ENCODE measurements at places on chromosomes 12 and 14.

DNA sequence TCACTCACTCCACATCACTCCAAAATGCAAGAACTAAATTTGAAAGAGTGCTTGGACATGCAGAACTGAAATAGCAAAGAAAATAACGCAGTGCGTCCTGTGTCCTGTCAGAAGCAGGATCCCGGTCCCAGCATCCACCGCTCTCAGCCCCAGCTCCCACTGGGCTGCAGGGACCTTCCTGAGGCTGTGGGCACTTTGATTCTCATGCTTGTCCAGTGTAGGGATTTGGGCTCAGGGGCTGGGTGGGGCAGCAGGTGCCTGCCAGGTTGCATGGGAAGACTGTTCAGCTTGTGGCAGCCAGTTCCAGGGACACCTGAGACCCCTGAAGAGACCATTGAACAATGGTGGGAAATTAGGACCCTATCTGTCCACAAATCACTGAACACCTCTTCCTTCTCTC lies 140.0 kb upstream of the FKBP4 start:
- DNase-seq: no peak

GRCh38 chr14:62934439-62934838 lies 110.8 kb downstream of the KCNH5 start:
- no peak for DNase-seq

GRCh38 chr12:30985814-30986452 lies 59.4 kb downstream of the TSPAN11 start:
- no peak for DNase-seq

GRCh38 chr12:45674181-45674977 lies 55.1 kb upstream of the ARID2 start:
- no peak for DNase-seq

DNA sequence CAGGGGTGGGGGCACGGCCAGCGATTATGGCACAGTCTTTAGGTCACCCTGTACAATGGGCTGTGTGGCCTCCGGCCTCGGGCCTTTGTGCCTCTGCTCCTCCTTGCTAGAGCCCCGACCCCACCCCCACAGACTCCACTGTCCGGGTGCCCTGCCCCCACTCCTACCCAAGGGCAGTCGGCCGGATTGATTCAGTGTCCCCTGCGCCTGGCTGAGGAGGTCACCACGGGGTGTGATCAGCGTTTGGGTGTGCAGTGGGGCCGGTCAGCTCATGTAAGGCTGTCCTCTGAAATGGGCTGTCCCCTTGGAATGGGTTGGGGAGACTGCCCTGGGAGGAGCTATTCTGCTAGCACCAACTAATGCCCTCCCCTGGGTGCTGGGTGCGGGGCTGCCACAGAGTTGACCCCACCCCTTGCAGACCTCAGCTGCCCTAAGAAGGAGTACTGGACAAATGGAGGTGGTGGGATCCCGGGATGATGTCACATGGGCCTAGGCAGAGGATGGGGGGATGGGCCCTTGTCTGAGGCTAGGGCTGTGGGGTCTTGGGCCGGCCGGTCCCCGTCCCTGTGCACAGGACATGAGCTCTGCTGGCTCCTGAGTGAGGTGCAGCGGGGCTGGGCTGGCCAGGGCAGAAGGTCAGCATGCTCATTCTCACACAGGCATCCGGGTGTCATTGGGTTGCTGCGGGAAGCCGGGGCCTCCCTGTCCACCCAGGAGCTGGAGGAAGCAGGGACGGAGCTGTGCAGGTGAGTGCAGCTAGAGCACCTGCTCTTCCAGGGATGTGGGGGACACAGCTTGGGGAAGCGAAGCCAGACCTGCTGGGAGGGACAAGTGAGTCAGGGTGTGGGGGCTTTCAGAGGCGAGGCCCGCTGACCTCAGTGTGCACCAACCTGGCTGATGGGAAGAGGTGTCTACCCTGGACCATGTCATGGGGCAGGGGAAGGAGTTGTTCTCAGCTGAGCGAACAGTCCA lies 23.4 kb downstream of the ASPG start:
- DNase-seq: no peak

DNA sequence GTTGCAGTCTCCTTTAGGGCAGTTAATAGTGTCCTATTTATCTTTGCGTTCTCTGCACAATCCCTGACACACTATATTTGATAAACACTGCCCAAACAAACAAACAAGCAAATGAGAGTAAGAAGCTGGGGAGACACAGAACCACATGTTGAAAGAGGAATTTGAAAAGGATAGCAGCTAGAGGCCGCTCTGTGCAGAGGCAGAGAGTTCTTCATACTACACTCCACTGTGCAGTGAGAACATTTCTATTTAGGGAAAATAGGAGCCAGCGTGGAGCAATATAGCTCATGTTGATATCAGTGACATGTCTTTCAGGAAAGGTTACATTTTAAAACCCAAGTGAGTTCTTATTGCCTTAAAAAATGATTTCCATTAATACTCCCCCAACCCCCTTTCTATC lies 140.3 kb upstream of the SEL1L start:
- no peak for DNase-seq

DNA sequence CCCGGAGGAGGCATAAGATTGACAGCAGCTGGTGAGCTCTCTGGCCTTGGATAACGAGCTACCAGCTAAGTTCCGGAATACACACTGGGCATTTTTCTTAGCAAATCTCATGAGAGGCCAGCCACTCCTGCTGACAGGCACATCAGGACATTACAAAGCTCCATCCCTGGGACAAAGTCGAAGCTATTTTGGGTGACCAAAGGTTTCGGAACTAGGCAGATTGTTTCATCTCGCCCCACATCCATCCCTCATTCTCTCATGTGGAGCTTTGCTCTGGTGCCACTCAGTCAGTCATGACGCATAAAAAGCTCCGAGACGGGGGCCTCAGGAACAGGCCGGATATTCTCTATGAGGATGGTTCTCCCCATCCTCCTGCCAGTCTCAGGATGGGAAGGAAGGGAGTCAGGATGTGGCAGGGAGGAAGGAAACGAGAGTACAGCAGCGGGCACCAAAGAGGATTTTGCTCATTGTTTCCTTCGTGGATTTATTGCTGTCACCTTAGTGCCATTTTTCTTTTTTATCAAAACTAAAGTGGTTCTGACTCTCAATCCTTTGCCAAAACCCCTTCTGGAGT lies 253.1 kb upstream of the FKBP4 start:
- no peak for DNase-seq

DNA sequence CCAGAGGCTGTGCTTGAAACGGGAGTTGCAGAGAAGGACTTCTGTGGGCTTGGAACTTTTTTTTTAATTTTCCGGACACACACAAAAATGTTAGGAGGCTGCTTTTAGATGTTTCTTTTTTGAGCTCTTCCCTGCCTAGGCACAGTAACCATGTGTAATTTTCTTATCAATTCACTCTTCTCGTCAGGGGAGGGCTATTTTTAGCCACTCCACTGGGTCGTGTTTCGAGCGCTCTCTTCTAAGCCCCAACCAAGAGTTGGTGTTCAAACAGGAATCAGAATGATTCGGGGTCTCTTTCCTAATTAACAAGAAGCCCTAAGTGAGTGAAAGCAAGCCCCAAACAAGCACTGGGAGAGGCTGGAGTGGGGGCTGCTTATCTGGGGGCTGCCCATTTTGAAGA lies 162.6 kb downstream of the CHST11 start:
- no peak for DNase-seq

GRCh38 chr14:95549656-95550585 lies 15.1 kb downstream of the GLRX5 start:
- DNase-seq: no peak

GRCh38 chr14:67833403-67833802 lies 13.8 kb downstream of the RAD51B start:
- no peak for DNase-seq

DNA sequence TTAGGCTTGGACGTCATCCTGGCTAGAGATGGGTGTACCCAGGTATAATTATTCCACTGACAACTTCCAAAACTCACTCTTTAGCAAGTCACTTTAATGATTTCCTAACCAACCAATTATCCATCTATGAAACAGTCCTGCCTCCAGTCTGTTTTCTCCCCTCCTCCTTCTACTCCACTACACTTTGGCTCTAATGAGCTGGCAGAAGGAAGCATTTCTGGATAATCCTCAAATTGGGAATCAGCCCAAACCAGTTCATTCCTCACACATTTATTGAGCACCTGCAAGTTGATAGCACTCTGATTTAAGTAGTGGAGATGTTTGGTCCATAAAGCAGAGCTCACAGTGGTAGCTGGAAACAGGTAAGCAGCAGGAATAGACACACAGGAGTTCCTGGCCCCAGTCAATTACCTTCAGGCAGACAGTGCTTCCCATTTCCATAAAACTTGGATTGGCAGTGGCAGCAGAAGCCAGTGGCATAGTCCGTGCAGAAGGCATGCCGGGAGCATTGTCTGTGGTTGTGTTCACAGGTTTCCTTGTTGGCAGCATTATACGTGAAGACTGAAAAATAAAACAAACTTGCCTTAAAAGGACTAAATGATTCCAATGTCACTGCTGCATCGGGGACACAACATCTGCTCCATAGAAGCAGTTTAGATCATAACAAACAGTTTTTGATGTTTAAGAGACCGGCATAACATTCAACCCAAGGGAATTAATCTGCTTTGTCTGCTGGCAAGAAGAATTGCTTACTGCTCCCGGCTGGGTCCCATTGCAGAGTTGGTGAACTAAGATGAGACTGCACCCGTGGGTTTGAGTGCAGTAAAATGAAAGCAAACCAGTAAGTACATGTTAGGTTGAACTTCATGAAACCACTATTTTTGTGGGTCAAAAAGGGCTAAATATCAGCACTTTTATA lies 26.2 kb downstream of the NID2 start:
- peak; percentile 52 for DNase-seq

DNA sequence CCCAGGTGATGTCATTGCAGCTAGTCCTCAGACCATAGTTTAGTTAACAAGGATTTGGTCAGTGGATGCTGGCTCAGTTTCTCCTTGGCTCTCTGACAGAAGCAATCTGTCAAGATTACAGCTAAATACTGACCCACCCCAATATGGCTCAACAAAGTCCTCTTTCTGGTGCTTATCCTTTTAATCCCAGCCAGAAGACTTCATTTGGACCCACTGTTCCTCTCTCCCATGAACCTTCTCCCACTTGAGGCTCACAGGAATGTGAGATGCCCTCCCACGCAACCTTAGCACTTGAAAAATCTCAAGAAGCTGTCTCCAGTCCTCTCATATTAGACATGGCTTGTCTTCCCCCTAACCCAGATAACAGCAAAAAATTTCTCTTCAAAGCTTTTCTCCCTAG lies 47.7 kb downstream of the C12orf50 start:
- no peak for DNase-seq

DNA sequence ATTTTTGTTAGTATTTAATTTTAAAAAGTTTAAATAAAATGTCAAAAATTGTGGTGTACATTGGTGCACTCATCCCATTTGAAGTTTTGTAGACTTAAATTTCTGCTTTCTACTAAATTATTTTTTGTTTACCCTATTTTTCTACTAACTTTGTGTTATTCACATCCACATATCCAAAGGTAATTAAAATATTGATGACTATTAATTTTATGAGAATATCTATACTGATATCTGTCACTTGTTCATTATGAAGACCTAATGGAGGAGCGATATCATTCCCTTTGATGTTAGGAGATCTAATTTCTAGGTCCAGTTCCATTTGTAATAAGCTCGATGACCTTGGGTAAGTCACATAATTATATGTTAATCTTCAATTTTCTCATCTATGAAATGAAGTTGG lies 325.7 kb upstream of the STXBP6 start:
- no peak for DNase-seq

DNA sequence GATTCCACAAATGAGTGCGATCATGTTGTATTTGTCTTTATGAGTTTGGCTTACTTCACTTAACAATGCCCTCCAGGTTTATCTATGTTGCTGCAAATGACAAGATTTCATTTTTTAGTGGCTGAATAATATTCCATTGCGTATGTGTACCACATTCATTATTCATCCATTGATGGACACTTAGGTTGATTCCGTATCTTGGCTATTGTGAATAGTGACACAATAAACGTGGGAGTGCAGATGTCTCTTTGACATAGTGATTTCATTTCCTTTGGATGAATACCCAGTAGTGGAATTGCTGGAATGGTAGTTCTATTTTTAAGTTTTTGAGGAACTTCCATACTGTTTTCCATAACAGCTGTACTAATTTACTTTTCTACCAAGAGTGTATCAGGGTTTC lies 23.5 kb downstream of the AKAP6 start:
- no peak for DNase-seq

- DNase-seq: no peak
Measured at GRCh38 chr14:94867946-94868771, 98.2 kb upstream of the GSC start.

DNA sequence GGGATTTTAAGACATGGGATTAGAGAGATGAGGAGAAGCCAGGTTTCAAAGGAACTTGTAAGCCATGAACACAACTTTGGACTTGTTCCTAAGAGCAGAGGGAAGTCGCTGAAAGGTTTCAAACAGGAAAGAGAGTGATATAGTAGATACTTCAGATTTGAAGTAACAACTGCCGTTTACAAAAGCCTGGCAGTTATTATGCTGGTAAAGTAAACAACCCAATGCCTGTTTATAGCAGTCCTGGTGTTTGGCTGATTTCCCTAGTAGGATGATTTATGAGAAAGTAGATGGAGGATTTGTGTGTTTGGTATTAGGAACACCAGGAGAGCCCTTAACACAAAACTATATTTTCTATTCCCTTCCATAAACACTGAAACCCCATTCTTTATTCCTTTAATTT lies 285.7 kb downstream of the RMST start:
- no peak for DNase-seq

DNA sequence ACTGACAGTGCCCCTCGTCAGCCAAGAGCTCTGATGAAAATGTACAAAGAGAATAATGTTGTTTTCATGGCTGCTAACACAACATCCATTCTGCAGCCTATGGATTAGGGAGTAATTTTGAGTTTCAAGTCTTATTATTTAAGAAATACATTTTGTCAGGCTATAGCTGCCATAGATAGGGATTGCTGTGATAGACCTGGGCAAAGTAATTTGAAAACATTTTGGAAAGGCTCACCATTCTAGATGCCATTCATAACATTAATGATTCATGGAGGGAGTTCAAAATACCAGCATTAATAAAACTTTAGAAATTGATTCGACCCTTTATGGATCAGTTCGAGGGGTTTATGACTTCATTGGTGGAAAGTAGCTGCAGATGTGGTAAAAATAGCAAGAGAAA lies 149.8 kb downstream of the GPHN start:
- no peak for DNase-seq

- no peak for DNase-seq
Measured at GRCh38 chr12:121454921-121455320, 55.0 kb downstream of the RNF34 start.

DNA sequence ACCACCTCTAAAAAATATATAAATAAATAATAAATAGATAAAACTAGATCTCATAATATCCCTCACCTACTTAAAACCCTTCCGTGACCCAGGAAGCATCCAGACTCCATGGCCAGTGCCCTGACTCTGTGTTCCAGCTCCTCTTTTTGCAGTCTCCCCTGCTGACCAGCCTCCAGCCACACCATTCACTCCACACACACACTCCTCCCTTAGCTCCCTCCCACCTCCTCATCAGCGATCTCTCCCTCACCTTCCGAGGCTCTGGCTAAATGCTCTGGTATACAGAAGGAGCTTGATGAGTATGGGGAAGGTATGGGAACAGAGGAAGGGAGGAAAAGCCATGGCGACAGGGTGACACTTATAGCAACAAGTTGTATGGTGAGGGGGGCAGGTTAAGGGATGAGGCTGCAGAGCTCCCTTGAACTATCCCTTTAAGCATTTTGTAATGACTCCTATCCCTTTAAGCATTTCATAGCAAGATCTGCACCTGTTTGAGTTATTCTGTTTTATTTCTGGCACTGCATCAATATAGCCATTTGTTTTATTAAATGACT lies 26.1 kb upstream of the EIF4B start:
- DNase-seq: no peak
